NCI-H1694 treated with DMSO at 0.1 percent for 48 hours (cell line): ENCODE measurements at places on chromosomes 5 and 9.

GRCh38 chr5:36651761-36652685, 45.6 kb downstream of the SLC1A3 start:
- no peak for DNase-seq

GRCh38 chr9:137317021-137317717, 15.1 kb upstream of the NRARP start:
- no peak for DNase-seq

GRCh38 chr5:166906991-166907713, 1384.3 kb upstream of the WWC1 start:
- DNase-seq, result no peak

- no peak for DNase-seq
These were observed 30.8 kb downstream of the TAS2R1 start for GRCh38 chr5:9599391-9599790.

DNA sequence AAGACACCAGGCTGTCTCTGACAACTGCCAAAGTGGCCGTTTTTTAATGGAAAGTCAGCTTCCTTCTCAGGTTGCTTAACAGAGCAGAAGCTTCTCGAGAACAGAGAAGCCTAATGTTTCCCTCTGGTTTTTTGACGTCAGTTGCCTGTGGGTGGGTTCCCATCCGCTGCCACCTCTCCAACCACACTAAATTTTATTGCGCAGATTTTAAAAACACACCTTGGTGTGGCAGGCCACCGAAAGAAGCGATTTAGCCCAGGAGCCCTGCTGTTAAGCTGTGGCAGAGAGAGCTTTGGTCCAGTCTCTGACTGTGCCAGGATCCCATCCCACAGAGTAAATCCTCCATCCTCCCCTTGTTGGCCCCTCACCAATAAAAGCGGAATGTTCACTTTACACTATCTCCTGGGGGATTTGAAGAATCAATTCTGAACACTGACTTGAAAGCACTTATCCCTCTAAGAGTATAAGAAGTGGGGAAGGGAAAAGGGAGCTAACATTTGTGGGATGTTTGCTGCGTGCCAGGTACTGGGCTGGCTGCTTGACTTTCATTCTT, 181.6 kb downstream of the AOPEP start:
- DNase-seq, result no peak

GRCh38 chr5:137997726-137998213, 35.1 kb downstream of the FAM13B start:
- DNase-seq, result no peak

DNA sequence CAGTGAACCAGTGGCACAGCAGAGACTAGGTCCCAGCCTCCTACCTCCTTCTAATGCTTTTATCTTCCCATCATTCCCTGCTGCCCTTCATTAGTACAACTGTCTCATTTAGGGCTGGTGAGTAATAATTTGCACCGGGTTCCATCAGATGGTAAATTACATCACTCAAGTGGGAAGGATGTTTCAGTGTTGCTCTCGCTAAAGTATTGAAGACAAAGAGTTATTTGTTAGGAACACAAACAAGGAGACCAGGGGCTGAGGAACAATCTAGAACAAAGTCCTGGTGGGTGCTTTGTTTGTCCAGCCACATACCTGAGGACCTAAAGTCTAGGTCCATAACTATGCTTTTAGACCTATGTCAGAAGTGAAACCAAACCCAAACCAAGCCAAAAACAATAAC, 52.4 kb downstream of the SEC61B start:
- DNase-seq, result no peak

GRCh38 chr5:180112181-180112861, 40.8 kb upstream of the RNF130 start:
- no peak for DNase-seq

GRCh38 chr5:126975796-126976195, 54.6 kb downstream of the MARCHF3 start:
- DNase-seq, result no peak

DNA sequence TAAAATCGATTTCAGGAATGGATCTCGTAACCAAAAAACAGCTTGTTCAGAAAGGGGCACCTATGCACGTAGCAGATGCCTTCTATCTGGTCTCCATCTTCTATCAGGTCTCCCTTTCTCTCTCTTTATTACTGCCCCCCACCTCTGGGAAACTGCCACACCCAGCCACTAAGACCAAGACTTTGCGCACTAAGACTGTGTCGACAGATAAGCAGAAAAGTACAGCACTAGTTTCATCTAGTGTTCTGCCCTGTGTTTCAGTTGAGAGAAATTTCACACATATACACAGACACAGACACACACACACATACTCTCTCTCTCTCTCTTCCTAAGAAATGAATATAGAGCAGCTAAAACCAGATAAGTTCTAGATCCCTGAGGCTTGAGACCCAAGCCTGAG, 210.1 kb upstream of the MAP3K1 start:
- no peak for DNase-seq

- DNase-seq, result no peak
These were observed 485.2 kb upstream of the FTMT start for GRCh38 chr5:121366515-121366914.

DNA sequence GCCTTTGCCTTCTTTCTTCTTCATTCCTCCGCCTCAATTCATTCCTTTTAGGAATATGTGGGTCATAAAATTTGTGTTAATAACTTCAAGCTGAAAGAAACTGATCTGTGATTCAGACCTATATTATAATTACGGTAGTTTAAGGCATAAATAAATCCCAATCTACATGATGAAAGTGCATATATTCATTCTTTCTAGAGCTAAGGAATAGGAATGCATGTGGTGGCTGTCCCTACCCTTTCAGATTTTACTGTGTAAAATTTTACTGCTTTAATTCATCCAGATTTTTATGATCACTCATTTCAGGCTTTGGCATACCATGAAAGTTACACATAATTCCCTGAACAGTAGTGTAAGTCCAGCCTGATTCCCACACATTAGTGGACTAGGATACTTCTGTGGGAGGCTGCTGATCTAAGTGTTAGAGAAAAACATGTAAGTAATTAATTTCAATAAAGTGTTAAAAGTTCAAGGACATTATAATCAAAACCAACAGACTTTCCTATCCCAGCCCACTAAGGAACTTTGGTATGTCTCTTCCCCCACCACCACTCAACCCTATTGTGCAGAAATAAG, 83.1 kb downstream of the HINT1 start:
- DNase-seq, result no peak

GRCh38 chr5:159987031-159987674, 21.8 kb upstream of the TTC1 start:
- peak; percentile 44 for DNase-seq

DNA sequence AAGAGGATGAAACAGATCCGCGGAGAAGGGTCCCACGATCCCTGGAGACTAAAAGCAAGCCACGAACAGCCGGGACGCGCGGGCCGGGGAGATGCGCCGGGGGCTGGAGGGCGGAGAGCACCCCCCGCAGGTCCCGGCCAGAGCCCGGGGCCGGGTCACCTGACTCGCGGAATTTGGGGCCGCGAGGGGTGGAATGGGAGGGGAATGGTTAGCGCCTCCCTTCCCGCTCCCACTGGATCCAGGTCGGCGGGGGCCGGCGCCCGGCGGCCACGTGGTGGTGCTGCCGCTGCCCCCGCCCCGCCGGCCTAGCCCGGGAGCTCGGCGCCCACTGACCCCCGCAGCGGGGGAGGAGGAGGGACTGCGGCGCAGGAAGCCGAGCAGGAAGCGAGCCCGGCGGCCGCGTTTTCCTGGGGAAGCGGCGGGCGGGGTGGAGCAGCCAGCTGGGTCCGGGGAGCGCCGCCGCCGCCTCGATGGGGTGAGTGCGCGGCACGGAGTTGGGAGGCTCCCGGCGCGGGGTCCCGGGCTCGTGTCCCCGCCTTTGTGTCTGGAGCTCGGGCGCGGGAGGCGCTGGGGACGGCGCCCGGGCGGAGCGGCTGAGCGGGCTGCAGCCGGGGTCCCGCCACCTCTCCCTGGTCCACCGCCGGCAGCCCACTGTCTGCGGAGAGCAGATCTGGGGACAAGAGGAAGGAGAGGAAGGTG, at the start of gene RAI14:
TSS of gene RAI14 (plus strand) at position 328 of the 699 bp plus-strand sequence. CDS start 30,592 bp downstream, outside the sequence.
- no peak for DNase-seq

DNA sequence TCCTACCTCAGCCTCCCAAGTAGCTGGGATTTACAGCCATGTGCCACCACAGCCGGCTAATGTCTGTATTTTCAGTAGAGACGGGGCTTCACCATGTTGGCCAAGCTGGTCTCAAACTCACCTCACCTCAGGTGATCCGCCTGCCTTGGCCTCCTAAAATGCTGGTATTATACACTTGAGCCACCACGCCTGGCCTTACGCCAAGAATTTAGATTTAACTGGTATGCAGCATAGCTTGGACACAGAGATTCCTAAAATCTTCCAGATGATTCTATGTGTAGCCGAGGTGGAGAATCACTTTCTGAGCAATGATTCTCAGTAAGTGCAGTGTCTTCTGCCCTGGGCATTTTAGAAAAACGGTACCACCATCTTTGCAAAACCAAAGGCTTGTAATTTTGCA, 74.1 kb downstream of the HABP4 start:
- DNase-seq, result no peak

DNA sequence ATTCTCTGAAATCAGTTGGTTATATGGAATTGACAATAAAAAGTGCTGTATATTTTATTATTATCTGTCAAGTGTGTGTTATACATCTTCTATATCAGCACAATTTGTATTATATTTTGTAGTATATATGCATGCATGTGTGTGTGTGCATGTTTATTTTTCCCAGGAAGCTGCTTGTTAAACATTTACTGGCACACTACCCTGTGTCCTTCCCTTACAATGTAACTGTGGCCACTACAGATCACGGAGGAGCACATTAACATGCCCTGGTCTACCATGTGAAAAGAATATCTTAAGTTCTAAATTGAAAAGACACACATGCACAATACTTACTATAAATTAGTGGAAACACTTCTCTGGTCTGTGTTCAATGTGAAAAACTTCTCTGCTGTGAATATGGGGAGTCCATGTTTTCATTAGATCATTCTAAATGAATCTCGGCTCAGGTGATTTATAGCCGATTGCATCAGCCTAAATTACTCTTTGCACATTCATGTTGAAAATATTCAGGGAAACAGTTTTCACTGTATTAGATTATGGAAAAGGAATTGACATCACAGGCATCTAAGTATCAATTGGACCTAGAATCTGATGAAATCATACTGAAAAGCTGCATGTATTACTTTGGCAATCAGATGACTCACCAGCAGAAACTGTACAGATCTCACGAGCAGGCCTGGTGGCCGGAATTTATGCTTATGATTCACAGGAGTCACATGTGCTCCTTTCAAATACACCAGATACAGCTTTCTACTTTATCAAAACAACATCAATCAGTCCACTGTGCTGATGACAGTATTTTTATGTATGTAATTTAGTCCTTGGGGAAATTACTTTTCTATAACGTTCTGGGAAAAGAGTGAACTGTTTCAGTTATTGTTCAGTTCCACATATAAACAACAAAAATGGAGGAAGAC, 39.4 kb downstream of the LURAP1L start:
- DNase-seq, result peak; percentile 85

DNA sequence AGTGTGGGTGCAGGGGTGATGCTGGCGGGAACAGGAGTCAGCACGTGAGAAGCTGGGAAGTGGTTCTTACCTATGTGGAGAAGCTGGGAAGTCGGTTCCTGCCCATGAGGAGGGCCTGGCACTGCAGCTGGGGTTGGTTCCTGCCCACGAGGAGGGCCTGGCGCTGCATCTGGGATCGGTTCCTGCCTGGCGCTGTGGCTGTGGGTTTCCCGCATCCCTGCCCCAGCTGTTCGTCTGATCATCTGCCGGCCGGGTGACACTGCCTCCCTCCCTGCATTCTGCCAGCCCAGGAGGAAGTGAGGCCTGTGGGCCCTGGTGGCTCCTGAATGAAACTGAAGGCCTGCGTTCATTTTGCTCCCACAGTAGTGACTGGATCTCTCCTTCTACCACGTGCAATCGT, 5.1 kb downstream of the OBP2A start:
- DNase-seq, result no peak

DNA sequence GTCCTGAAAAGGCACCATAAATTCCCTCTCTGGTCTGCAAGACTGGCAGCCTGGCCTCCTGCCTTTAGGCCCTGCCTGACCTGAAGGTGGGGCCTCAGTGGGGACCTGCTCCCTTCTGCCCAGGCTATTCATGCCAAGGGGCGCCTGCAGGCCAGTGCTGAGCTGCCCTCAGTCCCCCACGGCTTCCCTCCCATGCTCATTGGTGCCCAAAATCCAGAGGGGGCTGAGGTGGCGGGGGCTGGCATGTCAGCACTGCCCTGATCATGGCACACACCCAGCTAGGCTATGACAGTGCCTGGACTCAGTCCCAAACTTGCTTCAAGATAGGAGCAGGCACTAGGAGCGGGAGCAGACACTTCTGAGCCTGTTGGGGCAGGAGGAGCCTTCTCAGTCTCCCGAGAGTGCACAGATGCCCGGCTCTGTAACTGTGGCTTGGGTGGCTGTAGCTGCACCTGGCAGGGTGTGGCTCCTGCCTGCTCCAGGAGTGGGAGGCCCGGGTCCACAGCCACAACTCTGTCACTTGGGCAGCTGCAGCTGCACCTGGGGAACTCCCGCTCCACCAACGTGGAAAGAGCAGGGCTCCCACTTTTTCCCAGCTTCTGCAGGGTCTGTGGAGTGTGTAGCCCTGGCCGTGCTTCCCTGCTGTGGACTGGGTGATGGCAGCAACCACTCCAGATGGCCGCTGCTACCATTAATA, 49.0 kb downstream of the NDUFAF2 start:
- no peak for DNase-seq

GRCh38 chr5:144585681-144586080, 415.0 kb downstream of the KCTD16 start:
- no peak for DNase-seq

GRCh38 chr9:3980212-3980611, 319.7 kb downstream of the GLIS3 start:
- no peak for DNase-seq

DNA sequence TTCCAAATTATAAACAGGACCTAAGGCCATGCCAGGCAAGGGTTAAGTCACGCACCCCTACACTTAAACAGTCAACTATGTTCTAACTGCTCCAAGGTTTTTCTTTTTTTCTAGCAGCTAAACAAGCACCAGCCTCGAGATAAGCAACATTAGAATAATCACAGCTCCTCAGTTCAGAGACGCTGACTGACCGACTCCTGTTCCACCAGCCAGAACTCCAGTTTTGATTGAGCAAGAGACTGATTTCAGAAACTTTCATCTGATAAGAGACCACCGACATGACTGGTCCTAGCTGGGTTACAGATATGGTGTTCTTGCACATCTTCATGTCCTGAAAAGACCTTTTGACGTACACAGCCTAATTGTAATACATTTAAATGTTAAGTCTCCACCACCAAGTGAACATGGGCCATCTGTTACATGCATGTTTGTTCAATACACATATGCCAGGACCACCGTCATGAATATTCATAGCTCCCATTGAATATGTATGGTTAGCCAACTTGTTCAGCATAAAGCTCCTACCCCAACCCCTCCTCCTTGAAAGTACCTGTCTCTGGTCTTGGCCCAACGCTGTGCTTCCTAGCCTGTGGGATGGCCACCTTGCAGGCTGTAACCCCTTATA, 23.7 kb upstream of the OTULINL start:
- peak; percentile 88 for DNase-seq

DNA sequence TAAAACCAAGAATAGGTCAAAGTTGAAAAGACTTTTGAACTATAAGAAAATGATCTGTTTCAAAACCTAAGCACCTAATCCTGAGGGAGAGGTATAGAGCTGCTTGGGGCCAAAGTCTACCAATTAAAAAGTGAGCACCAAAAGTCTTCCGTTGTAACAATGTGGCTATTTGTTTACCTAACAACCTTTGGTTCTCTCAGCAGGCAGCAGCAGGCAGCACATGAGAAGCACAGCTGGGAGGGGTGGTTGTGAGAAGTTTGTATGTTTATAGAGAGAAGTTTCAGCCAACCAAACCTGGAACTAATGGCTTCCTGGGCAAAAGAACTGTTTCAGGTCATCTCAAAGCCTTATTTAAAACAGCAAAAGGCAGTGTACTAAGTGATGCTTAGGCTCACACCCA, 59.8 kb upstream of the TBC1D9B start:
- DNase-seq, result no peak

- no peak for DNase-seq
These were observed 142.0 kb downstream of the ZCCHC7 start for GRCh38 chr9:37262410-37262809.
